Stimulated activated CD4-positive, alpha-beta T cell treated with anti-CD3 and anti-CD28 coated beads, Interleukin-4, amount 100 ng/mL, for 1 hour (primary cell): ENCODE measurements at places on chromosomes 5 and 9.

- DNase-seq, result no peak
These were observed 12.1 kb upstream of the IQGAP2 start for GRCh38 chr5:76391014-76391413.

GRCh38 chr5:2626572-2626971 lies 124.9 kb downstream of the IRX2 start:
- DNase-seq, result no peak

- DNase-seq, result no peak
These were observed 1448.9 kb upstream of the CDH6 start for GRCh38 chr5:29744618-29745017.

- DNase-seq, result no peak
These were observed 18.0 kb downstream of the ZNF608 start for GRCh38 chr5:124728331-124728967.

GRCh38 chr5:65989158-65989557 lies 62.8 kb downstream of the ERBIN start:
- no peak for DNase-seq

DNA sequence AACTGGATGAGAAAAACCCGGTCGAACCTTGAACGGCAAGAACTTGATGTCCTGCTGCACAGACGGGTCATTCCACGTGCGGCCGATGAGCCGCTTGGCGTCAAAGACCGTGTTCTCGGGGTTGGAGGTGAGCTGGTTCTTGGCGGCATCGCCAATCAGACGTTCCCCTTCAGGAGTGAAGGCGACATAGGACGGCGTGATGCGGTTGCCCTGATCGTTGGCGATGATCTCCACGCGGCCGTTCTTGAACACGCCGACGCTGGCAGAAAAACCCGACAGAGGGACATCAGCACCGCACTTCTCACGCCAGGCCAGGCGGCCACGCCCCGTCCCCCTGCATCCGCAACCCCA lies 519 bp downstream of the HSPA5 start:
- no peak for DNase-seq

DNA sequence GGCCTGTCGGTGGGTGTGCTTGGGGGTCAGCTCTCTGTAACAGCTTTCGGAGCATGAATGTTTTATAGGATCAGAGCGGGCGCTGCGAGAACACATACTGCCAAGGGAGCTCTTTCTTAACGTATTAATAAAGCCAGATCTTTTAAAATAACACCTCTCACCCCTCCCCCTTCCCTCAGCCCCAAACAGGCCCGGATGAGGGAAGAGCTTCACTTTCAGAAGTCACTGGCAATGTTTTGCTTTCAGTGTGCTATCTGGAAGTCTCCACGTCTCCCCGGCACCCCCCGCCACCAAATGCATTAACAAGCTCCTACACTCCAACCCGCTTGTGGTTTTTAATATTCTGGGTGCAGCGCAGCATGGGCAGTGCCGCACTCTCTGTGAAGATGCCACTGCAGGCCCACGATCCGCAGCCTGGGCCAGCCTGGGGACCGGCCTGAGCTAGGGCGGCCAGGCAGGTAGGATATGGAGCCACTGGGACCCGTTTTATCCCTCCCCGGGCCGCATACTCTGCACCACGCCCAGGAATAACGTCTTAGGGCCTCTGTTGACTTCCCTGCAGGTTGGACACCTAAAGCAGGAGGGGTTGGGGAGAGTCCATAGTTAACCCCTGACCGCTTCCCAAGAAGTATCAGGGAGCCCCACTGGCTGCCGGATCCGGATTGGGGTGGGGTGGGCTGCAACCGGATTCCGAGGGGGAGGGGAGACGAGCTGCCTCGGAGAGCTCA lies 12.6 kb downstream of the NR2F1 start:
- DNase-seq, result no peak

DNA sequence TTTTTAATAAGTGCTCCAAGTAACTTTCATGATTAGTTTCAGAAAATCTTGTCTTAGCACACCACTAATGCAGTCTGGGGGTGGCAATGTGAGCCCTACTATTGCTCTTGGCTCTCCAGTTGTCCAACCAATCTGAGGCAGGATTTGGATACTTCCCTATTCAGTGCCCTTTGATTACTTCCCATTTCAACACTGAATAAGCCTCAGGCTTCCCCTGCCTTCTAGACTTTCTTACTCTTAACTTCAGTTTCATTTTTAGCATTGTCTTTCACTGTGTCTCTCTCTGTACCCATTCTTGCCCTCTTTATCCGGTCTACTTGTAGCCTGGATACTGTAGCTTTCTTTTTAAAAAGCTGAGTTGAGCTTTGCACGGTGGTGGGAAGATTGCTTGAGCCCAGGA lies 186.1 kb downstream of the C9orf152 start:
- no peak for DNase-seq

DNA sequence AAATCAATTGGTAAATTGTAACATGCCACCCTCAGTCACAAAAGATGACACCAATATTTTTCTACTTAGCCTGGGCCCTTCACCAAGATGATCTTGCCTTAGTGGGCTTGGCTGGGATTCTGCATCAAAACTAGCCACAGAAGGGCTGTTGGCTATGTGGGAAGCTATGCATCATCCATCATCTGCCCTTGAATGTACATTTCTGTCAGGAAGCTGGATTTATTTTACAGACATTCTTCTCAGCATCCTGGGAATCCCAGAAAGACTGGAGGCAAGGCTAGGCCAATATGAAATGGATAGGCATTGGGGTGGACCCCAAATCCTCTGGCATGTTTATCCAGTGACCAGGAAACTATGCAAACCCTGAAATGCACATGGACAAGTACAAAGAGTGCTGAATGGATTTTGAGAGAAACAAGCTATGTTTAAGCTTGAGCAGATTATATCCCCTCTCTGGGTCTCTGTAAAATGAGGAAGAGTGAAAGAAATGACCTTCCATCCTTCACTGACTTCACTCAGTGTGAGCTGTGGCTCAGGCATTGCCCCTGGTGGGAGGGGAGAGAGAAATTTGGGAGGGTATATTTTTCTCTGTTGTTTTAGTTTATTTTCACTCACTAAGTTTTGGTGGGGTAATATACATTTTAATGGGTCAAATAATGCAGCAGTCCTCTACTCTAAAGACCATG lies 283.6 kb downstream of the EBF1 start:
- DNase-seq, result no peak

DNA sequence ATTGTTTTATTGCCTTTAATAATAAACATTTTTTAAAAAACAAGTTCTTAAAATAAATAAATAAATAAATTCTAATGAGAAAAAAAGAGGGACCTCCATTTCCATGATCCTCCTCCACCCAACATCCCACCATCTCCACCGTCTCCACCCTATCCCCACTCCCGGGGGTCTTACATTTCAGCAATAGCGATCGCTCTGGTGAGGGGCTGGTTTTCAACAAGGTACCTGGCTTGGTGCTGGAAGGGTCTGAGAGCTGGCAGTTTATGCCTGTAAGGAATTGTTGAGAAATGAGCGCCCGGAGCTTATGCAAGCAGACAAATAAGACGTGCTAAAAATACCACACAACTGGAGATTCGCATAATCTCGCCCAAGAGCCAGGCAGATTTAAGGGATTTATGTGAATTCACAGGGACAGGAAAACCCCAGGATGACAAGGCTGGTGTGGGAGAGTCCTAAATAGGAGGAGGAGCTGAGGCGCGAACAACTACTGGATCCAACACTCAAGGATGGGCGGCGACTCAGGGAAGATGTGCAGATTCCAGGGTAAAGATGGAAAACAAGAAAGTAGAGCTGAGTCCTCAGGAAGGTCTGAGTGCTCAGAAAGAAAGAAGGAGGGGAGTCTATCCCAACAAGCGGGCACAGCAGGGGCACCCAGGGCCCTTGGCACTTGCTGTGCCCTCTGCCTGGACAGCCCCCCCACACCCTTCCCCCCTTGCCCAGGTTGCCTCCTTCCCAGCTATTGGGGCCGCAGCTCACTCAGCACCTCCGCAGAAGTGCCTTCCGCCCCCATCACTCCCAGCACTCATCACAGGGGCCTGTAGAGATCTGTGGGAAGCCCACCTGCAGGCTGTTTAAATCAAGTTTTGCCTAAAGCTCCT lies 27.0 kb downstream of the TRIM14 start:
- DNase-seq, result no peak

DNA sequence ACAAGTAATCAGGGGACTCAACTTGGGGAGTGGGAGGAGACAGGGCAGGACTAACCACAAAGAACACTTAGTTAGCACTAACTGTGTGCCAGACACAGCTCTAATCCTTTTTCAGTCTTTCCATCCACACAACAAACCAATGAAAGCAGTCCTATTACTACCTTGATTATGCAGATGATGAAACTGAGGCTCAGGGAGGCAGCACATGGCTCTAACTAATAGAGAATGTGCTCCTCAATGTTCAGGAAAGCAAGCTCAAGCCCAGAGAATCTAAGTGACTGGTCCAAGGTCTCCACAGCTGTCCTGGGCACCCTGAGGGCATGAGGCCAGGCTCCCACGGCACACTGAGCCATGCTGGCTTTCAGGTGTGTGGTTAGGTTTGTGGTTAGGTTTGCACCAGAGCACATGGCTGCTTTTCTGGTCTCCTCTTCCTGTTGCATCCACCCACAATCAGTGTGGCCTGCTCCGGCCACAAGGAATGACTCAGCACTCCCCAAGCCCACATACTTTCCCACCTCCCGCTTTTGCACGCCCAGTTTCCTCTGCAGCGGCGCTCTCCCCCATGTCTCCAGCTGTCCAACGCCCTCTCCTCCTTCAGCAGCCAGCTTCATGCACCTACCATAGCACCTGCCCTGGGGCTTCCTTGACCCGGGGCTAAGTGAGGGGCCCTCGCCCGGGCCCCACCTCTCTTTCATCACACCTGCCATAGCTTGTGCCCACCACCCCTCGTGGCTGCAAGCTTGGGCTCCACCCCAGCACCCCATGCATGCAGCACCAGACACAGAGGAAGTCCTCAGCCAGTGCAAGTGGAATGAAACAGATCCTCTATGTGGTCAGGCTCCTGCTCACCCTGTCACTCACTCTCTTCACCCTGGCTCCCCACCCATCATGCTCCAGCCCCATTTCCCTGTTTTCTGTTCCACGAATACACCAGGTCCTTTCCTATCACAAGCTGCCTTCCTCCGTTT lies 133.1 kb downstream of the GABBR2 start:
- no peak for DNase-seq

GRCh38 chr9:2363781-2364180 lies 257.8 kb upstream of the VLDLR start:
- no peak for DNase-seq

DNA sequence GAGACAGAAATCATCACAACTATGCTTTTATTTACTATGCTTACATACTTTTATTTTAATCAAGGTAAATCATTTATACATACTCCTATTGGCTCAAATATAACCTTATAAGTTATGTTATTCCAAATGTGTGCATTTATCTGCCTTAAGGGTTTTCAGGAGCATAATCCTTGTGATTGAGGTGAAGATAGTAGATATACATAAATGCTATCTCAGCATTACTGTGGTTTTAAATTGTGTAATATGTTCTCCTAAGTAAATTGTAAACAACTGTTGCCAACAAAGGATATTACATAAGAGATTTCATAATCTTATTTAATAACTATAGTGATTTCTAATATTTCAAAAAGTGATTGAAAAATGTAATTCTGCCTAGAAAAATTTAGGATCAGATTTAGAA lies 1374.8 kb upstream of the DMAC1 start:
- no peak for DNase-seq

DNA sequence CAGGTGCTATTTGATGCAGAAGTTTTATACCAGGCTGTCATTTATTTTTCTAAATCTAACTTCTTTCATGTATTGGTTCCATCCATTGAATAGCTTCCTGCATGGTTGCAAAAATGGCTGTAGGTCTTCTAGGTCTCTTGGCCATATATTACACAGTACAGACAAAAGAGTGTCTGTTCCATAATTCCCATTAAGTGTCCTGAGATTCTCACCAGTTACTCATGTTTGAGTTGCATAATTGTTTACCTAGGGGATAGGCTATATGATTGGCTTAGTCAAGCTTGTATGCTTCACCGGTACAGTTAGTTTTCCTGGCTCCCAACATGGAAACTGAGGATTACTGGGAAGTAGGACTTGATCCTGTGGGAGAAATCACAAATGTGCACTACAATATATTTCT lies 399.4 kb upstream of the NUDT12 start:
- DNase-seq, result no peak

- DNase-seq, result no peak
These were observed 138.2 kb upstream of the LPAR1 start for GRCh38 chr9:111176511-111176910.

- no peak for DNase-seq
These were observed 14.4 kb upstream of the GALNT10 start for GRCh38 chr5:154176181-154176580.

GRCh38 chr5:38742821-38743220 lies 103.0 kb upstream of the OSMR start:
- DNase-seq, result no peak

- no peak for DNase-seq
These were observed 47.2 kb downstream of the XRCC4 start for GRCh38 chr5:83124593-83124992.

GRCh38 chr5:107670932-107671741 lies at the start of gene EFNA5:
TSS of gene EFNA5 (minus strand) at chr5:107670937.
- peak; percentile 16 for DNase-seq

DNA sequence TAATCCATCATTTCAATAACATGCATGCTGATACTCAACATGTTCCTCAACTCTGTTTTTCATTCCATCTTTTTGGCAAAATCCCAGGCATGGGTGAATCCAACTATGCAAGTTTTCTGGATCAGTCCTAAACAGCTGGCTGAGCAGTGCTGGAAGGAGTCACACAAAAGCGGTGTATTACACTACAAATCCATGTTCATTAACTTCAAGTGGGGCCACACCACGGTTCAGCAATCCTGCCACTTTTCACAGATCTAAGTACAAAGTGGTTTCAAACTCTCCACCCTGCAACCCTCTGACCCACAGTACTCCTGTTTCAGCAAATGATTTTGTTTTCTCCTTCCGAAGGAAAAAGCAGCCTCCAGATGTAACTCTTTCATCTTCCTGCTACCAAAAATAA lies 222.5 kb downstream of the EPB41L4A start:
- DNase-seq, result no peak

GRCh38 chr5:54325610-54326311 lies 15.4 kb upstream of the ARL15 start:
- DNase-seq, result no peak

DNA sequence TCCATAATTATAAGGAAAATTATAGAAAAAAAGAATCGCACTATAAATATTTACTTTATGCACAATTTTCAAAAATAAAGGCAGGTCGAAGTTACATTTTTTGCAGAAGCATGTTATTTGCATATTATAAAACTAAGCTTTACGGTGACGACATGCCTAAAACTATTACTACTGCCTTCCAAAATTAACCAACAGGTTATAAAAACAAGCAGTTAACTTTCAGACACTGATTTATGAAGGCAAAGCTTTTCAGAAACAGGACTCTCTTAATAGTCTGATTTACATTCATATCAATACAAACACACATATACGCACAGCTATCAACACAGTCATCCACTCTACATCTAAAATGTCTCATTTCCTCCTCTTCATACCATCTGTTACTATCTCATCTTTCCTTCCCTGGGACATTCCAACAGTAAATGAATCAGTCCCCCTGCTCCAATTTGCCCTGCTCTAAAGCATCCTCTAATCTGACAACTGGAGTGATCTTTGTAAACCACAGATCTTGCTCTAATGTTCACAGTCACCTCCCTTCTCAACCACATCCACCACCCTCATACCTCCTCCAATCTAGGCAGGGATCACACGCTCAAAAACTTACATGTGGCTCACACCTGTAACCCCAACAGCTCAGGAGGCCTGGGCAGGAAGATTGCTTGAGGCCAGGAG lies 21.6 kb downstream of the FBXW11 start:
- no peak for DNase-seq
